ENCODE measurements at places on chromosomes 1 and 21.

DNA sequence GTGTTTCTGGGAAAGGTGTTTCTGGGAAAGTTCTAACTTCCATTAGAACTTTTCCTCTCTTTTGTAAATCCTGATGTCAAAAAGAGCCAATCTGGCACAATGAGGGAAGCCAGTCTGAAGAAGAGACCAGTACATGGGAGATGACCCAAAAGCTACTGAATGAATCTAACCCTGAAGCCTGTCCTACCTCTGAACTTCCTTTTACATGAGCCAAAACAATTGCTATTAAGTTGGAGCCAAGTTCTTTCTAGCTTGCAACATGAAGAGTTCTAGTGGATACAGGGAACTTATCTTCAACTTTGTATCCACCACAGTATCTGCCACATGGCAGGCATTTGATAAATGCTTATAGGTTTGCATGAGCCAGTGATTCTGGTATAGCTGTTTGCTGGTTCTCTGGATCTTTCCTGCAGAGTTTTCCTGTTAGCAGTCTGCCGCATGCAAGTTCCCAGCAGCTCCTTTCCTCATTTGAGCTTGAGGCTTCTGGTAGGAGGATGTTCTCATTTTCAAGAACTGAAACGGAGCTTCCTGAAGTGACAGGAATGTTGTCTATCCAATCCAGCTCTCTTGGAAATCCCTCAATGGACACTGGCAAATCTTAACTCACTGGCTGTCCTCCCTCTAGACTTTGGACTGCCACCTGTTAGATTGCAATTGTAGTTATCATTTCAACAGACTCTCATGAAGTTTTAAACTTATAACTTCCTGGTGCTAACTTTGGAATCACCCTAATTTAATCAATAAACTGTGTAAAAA lies 73.1 kb upstream of the LPGAT1 start:
- DNase-seq = no peak

DNA sequence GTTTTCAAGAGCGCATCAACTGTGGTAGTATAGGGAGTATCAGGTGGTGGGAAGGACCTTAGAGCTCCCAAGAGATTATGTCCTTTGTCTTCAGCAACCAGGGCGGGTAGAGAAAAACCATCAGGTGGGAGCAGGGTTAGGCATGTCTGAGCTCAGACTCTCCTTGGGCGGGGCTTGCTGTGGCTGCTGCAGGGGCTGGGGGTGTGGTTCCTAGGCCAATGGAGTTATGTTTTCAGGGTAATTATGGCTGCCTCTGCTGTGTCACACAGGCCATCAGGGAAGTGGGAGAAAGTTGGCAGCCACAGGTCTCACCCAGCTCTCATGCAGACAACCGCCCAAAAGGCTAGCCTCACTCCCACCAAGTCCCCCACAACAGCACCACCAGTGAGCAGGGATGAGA lies 74.9 kb downstream of the FCRL5 start:
- DNase-seq = no peak

DNA sequence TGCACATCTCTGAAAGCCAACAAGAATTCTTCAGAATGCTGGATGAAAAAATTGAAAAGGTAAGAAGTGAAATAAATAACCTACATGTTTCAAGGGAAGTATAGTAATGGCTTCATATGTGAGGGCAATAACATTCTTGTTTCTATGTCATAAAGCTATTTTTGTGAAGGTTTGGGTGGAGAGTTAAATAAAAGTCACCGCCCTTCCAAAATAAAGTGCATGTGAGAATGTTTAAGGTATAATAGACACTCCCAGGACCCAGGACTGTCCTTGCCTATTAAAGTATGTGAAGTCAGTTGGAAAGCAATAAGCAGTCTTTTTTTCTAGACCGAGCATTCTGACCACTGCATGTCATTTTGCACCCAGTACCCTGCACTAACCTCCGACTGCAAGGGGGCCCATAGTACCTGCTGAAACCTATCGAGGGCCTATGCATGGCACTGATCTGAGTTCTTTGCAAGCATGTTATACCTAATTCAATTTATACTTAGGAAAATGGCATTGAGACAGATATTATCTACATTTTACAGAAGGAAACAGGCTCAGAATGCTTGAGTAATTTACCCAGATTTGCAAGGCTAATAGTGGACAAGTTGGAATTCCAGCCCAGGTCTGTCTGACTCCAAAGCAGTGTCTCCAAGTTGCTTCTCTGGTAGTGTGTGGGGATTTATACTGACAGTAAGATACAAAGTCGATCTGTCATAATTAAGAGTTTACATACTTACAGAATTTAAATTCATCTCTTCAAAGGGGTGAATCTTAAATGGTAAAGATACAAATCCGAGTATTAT lies 156.1 kb downstream of the EDEM3 start:
- no peak for DNase-seq

DNA sequence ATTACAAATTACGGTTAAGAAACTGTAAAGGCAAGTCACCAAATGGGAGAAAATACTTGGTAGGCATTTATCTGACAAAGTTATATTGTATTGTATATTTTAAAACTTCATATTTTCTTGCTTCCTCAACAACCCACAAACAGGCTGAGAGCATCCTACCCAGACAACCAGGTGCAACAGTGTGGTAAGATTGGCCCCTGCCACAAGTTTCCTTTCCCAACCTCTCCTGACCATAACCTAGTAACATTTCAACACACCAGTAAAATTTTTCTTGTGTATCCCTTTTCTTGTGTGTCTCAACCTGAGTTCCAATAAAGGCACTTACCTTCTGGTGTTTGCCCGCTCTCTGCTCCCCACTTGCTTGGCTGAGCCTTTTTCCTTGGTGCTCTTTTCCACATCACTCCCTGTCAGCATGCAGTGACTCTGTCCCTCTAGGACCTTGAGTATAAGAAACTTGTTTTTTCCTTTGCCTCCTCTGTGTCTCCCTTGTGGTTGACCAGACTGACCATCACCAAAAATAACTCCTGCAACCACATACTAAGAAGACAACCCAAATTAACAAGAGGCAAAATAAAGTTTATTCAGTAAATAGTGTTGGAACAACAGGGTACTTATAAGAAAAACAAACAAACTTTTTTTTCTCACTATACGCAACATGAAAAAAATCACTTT lies 40.9 kb downstream of the FCRL3 start:
- no peak for DNase-seq

GRCh38 chr1:61104220-61104671 lies 21.9 kb downstream of the NFIA start:
- no peak for DNase-seq
